ENCODE measurements at places on chromosomes 7 and 10.

- no peak for DNase-seq
These were observed 9.8 kb downstream of the AGBL3 start for GRCh38 chr7:134996097-134996550.

DNA sequence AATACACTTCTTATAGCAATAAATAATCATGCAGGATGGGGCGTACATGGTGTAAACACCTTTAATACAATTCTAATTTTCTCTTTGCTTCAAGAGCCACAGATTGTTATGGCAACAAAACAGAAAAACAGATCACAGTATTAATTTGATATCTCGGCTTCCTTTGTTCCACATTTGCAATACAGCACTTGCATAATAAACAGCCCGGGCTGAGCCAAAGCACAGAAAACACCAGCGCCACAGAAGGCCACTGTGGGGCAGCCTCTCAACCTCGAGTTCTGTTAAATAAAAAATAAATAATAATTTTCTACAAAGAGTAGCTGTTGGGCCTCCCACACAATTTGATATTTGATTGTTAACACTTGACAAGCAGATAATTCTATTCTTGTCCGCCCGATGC is 255.9 kb downstream of the USP6NL start:
- no peak for DNase-seq

DNA sequence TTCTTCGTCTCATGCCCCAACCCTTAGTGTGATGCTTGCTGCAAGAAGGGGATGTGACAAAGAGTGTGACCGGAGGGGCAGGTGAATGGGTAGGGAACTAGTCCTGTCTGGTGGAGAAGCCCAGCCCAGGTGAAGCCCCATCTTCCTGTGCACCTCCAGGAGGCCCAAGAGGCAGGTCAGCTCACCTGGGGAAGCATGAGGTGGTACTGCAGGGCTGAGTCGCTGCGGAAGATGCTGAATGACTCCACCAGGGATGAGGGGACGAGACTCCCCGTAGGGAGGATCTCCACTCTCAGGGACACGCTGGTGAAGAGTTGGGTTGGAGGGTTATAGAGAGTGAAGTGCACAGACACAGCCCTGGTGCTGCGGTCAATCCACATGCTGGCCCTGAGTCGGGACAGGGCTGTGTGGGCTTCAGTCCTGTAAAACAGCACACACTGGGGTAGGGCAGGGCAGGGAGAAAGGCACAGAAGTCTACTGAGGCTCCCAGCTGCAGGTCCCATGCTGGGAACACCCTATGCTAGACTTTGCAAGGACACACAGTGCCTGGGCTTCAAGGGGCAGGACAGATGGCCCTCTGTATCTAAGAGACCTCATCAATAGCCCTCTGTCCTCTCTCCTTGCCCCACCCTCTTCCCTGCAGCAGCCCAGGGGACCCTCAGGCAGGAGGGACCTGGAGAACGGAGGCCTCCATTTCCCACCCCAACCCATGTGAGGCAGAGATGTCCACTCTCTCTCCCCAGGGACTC is 136.5 kb downstream of the PKD1L1 start:
- DNase-seq = no peak

DNA sequence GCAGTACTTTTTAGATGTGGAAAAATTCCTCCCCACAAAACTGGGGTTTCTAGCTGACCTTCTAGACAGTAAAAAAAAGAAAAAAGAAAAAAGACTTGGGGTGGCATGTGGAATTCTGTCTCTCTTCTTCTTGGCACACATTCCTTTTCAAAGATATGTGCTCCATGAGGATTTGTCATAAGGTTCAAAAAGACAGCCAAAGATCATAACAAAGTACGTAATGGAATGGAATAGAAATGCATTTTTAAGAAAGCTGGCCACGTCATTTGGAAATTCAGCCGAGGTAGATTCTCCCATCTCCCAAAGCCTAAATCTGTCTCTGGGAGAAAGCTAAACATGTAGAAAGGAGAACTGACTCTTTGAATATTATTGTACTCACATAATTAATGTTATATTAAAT is 381.3 kb upstream of the NFE2L3 start:
- DNase-seq = no peak

- no peak for DNase-seq
These were observed 12.0 kb downstream of the IFRD1 start for GRCh38 chr7:112462236-112462635.

DNA sequence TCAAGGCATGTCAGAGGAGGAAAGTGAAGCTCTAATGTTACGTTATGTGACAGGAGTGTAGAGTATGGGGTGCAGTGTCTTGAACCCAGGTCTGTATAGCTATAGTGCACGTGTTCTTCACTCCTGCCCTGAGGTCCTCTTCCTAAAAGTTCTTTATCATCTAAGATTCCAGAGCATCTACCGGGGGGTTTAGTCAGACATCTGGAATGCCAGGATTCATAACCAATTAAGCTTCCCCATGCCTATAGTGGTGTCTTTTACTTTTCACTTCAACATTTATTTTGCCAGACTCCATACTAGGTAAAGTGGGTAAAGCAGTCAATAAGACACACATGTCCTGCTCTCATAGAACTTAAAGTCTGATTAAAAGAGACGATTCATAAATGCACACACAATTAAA is 22.4 kb downstream of the PPP1R3C start:
- DNase-seq = no peak

- no peak for DNase-seq
These were observed 43.6 kb downstream of the GUSB start for GRCh38 chr7:65938336-65938895.

DNA sequence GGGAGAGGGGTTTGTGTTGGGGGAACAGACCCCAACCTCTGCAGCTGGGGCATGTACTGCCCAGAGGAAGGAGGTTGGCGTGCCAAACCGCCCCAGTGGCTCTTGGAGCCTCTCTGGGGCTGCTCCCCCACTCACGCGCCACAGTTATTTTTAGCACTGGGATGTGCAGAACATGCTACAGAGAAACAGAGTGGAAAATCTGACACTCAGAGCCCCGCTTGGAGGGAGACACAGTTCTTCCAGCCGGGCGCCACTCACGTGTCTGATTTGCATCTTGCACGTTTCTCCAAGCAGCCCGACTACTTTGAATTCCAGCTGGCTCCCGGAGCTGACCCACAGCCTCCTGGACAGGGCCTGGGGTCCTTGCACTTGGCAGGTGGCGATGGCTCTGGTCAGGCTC is 182.0 kb downstream of the RPS24 start:
- DNase-seq = no peak

DNA sequence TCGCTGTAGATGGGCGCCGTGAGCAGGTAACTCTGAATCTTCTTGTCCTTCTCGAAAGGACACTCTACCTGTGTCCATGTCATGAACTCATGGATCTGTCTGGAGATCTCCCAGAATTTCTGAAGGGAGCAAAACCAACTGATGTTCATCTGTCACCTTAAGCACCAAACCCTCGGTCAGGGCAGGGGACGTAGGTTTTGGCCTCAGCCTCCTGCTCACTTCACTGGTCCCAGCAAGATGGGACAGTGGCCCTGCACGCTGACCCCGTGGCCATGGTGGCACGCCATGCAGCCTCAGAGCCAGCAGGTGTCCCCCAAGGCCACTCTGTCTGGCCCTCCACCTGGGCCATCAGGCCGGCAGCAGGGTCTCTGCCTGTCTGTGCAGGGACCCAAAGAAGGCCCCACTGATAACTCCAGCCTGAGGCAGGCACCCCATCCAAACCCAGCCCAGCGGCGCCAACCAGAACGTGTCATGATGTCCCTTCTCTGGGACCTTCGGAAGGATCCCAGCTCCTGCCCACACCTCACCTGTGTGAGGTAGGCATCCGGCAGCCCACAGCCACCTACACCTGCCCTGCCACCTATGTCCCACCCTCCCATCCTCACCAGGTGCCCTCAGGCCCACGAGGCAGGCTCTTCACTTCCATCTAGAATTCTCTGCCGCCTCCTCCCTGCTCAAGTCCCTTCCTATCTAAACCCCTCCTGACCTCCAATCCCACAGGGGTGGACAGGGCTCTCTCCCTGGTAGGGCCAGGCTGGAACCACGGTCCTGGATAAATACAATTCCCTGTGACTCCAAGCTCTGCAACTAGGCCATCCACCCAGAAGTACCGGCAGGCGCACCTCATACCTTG is 59.0 kb downstream of the CSGALNACT2 start:
- DNase-seq = no peak

GRCh38 chr7:25025218-25025671 is 45.3 kb upstream of the OSBPL3 start:
- DNase-seq = no peak

- DNase-seq = no peak
These were observed 287.0 kb downstream of the ZEB1 start for GRCh38 chr10:31605861-31606525.

DNA sequence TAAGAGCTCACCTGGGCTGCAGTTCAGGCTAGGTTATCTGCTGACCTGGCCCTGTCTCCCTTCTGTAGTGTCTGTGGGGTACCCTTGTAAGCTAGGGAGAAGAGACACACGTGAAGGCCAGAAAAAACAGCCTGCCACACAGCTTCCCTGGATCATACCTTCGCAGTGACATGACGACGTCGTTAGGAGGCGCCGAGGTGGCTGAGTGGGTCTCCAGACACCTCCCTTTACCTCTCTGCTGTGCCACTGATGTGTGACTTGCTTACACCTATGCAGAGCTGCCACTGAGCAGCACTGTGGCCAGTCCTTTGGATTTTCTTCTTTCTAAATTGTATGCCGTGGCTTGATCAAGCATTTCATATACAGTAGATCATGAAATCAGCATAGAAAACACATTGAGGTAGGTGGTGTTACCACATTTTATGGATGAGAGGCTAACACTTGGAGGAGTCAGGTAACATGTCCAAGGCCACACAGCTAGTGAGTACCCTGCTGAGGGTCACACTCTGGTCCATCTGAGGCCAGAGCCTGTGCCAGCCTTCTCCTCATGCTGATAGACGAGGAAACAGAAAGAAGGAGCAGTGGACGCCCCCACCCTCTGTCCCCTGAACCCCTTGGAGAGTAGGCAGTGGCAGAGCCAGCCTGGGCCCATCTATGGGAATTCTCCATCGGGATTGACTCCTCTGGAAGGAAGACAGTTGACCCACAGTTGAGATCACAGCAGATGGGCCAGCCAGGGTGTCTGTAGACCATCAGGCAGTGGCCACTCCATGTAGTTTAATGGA is 23.1 kb downstream of the HTRA1 start:
- no peak for DNase-seq

GRCh38 chr7:47335557-47336471 is 246.1 kb downstream of the TNS3 start:
- no peak for DNase-seq

DNA sequence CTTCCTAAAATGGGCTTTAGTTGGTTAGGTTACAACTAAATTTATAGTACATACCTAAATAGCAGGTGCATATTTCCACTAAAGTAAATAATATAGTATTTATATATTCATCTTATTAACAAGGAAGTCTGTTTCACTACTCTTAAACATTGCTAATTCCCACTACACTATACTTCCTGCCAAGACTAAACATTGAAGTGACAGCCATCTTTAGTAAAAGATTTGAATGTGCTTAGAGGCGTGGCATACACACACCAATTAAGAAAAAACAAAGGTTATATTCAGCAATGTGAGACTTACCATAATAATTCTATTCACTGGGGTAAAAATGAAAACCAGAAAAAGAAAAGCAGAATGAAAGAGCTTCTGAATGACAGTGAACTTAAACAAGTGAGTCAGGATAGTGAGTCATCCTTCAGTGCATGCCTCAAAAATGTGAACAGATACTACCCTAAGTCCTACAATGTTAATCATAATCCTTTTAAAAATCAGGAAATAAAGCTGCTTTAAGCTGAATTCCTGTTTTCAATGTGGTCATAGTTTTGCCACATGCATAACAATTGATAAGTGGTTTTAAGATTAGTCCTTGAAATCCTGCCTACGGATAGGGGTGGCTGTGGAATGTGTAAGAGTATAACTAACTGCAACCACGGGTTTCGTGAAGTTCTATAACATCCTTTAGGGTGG is 59.4 kb downstream of the USP6NL start:
- DNase-seq = no peak

Measured in activated CD4-positive, CD25-positive, alpha-beta regulatory T cell (primary cell).